Neural cell (in vitro differentiated cells): ENCODE measurements at places on chromosomes 3 and 15. TPM values are rescaled to one million over a fixed set of nuclear protein-coding genes. Genes with fewer than 3 reads are reported as not detected.

Gene SLTM
- polyA plus RNA-seq = 100 and 124 TPM in 2 replicates

Gene C3orf18
- polyA plus RNA-seq = 24.5 and 39.9 TPM in 2 replicates

Gene DLL4
- 2.2 and 2.3 TPM in 2 replicates for polyA plus RNA-seq

Gene TBC1D5
- 22.0 and 28.3 TPM in 2 replicates for polyA plus RNA-seq
